ENCODE measurements at places on chromosomes 6 and 20. TPM values are rescaled to one million over a fixed set of nuclear protein-coding genes. Genes with fewer than 3 reads are reported as not detected.

Gene HS3ST5
- 0.05 TPM for total RNA-seq

Gene CDSN
- not detected for total RNA-seq

DNA sequence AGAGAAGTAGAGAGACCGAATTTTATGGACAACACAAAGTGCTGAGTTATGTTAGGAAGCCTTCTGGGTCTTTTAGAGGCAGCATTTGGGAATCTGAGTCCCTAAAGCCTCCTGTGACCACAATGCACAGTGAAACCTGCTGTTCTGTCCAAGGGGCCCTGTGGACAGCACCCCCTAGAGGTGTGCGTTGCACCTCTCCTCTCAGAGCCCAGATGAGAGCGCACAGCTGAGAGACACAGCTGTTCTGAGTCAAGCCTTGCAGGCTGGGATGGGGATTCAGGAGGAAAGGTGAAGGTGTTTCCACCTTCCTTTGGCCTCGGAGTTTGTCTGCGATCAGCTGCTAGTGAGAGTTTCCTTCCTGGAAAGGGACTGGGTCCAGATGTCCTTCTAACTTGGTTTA is 13.0 kb downstream of the PCK1 start:
- H3K4me3 ChIP-seq: no peak overlapping the region
- peaks cover 25% of the 10 kb centered on the region for H3K27me3 ChIP-seq
- H3K4me1 ChIP-seq: peaks cover 6% of the 10 kb centered on the region
- DNase-seq: no peak
- no peaks in the 10 kb centered on the region for H3K36me3 ChIP-seq

Gene OR12D3
- total RNA-seq: not detected

Gene IRAK1BP1
- 1.3 TPM for total RNA-seq

DNA sequence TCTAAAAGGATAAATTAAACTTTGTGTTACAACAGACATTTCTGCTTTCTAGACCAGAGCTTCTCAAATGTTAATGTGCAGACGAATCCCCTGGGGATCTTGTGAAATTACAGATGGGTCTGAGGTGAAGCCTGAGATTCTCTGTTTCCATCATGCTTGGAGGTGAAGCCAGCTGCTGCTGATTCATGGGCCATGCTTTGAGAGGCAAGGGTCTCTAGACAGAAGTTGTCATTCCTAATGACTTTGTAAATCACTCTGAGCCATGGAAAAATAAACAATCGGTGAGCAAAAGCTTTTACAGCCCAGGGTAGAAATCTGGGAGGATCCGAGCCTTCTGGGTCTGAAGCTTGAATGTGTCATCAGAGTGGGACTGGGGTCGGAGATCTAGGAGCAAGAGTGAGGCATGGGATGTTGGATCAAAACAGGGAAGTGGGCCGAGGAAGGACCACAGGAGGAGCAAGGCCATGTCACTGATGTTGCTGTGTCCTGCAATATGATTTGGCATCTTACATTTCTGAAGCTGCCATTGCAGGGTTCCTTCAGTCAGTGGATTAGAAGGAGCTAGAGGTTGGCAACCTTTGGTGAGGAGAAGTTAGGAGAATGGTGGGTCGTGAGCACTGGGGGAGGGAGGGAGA is 77.3 kb downstream of the TRMT11 start:
- DNase-seq: no peak
- H3K27ac ChIP-seq: peak overlapping the region; percentile 8
- peaks cover 18% of the 10 kb centered on the region for H3K4me1 ChIP-seq
- H3K27me3 ChIP-seq: no peaks in the 10 kb centered on the region
- H3K36me3 ChIP-seq: peaks cover 18% of the 10 kb centered on the region

Gene RAET1G
- total RNA-seq: 0.60 TPM

- H3K27me3 ChIP-seq: no peaks in the 10 kb centered on the region
- DNase-seq: no peak
- H3K27ac ChIP-seq: no peak overlapping the region
- H3K36me3 ChIP-seq: no peaks in the 10 kb centered on the region
- peaks cover 18% of the 10 kb centered on the region for H3K4me1 ChIP-seq
Measured at GRCh38 chr6:134630508-134631121, 312.7 kb upstream of the SGK1 start.

Gene PCMT1
- 84.8 TPM for total RNA-seq

DNA sequence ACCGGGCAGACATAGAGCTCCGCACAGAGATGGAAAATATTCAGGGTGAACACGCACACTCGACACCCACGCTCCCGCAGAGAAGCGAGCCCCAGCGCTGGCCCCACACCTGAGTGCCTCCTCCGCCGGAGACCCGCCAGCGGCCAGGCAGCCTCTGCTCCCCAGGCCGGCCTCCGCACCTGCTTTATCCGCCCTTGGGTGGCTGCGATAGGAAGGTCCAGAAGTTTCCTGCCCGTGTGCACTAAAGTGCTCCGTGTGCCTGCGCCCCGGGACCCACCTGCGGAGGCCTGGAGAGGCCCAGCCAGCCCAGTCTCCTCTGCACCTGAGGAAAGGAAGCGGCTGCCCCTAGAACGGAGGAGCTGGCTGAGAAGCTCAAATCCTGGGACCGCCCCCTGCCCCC is 10.8 kb upstream of the FOXC1 start:
- peaks cover 15% of the 10 kb centered on the region for H3K4me1 ChIP-seq
- H3K4me3 ChIP-seq: no peak overlapping the region
- H3K27ac ChIP-seq: no peak overlapping the region
- peaks cover 5% of the 10 kb centered on the region for H3K27me3 ChIP-seq

Gene PRSS35
- 197 TPM for total RNA-seq

DNA sequence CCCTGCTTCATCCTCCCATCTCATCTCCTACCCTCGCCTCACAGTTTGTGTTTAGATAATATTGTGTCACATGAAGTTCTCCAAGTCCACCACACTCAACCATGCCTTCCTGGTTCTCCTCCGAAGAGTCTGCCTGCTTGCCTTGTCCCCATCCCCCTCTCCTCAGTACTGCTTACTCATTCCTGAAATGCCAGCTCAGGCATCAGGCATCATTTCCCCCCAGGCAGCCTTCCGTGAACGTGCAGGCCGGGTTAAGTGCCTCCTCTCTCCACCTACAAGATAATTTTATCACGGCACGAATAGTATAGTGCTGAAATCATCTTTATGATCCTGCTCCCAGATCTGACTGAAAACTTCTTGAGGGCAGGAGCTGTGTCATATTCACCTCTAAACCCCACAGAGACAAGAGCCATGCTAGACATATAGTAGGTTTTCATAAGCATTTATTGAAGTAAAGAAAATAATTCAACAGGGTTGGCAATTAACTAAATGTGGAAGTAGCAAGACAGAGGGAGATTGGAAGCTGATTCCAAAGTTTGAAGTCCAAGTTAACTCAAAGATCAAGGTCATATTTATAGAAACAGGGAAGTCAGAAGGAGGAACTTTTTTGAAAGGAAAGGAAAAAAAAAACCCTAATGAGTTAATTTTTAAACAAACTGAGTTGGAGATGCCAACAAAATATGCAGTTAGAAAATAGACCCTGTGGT is 48.7 kb upstream of the BMP2 start:
- H3K27ac ChIP-seq: no peak overlapping the region
- H3K4me3 ChIP-seq: no peak overlapping the region
- H3K36me3 ChIP-seq: no peaks in the 10 kb centered on the region
- no peak for DNase-seq
- no peaks in the 10 kb centered on the region for H3K27me3 ChIP-seq

DNA sequence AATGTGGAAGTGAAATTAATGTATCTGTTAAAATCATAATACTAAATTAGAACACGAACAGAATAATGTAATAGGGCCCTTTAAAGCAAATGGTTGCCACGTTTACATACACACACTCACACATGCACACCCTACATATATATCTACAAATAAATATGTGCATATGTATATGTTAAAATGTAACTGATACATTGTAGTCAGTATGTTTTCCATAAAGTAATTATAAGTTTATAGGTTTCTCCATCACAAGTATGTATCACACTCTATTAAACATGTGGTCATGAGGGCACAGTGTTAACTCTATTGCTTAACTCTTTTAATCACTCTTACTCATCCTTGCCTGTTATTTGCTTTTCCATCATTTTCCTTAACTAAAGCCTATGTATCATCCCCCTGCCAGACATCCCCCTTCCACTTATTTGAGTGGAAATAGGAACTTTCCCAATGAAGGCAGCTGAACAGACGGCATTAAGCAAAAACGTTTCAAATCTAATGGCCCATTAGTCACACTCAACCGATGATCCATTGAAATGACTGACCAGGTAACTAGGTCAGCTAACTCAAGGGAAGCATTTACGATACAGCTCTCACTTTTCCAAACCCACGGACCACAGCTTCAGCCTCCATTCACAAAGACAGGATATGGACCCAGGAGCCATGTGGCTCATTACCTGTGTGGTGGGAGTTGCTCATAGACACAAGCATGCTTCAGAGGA is 89.3 kb downstream of the HAO1 start:
- H3K4me1 ChIP-seq: no peaks in the 10 kb centered on the region
- no peak for DNase-seq
- peaks cover 17% of the 10 kb centered on the region for H3K27me3 ChIP-seq
- H3K4me3 ChIP-seq: no peak overlapping the region

All from chondrocyte (in vitro differentiated cells).